ENCODE measurements at places on chromosomes 3 and 15.

GRCh38 chr3:16205156-16205870 is 30.8 kb downstream of the GALNT15 start:
- DNase-seq: no peak

GRCh38 chr3:120344349-120344748 is 4.8 kb downstream of the LRRC58 start:
- no peak for DNase-seq

- DNase-seq: no peak
Measured at GRCh38 chr3:4071481-4072184, 231.5 kb upstream of the SETMAR start.

- DNase-seq: no peak
Measured at GRCh38 chr3:22960105-22960984, 242.8 kb upstream of the UBE2E2 start.

GRCh38 chr3:196354132-196354531 is 15.9 kb upstream of the TM4SF19 start:
- no peak for DNase-seq

DNA sequence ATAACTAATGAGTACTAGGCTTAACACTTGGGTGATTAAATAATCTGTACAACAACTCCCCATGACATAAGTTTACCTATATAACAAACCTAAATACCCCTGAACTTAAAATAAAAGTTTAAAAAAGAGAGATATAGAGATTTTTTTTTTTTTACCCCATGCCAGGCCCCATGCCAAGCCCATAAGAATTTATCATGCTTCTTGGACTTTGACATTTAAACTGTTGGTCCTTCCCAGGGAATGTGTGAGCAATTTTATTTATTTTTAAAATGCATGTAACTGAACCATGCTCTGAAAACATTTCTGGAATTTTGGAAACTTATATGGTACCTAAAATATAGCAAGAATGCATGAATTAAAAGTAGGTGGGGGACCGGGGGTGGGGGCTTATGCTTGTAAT is 26.3 kb downstream of the KLHL6 start:
- no peak for DNase-seq

GRCh38 chr3:183410280-183410679 is 18.1 kb downstream of the MCF2L2 start:
- DNase-seq: no peak

DNA sequence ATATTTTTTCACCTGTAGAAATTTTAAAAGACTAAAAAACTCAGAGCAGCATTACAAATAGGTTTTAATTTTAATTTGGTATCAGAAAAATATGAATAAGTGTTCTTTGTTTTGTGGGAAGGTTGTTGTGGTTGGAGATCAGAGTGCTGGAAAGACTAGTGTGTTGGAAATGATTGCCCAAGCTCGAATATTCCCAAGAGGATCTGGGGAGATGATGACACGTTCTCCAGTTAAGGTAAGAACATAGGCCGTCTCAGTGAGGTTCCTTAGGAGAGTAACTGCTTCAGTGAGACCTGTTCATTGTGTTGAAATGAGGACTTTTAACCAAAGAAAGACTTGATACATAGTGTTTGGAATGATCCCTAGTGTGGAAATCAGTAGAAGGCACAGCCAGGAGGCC is 44.8 kb downstream of the OPA1 start:
- no peak for DNase-seq

DNA sequence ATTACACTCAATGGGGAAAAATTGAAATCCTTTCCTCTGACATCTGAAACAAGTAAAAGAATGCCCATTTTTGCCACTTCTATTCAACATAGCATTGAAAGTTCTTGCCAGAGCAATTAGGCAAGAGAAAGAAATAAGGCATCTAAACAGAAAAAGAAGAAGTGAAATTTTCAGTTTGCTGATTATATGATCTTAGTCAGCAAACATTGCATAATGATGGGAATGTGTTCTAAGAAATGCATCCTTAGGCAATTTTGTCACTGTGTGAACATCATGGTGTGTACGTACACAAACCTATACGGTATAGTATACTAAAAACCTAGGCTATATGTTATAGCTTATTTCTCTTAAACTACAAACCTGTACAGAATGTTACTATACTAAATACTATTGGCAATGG is 278.0 kb downstream of the CGGBP1 start:
- no peak for DNase-seq

GRCh38 chr3:125128861-125129501 is 73.2 kb upstream of the HEG1 start:
- no peak for DNase-seq

GRCh38 chr3:72060447-72061034 is 275.6 kb upstream of the PROK2 start:
- no peak for DNase-seq

GRCh38 chr3:30770387-30770786 is 124.1 kb downstream of the GADL1 start:
- no peak for DNase-seq

DNA sequence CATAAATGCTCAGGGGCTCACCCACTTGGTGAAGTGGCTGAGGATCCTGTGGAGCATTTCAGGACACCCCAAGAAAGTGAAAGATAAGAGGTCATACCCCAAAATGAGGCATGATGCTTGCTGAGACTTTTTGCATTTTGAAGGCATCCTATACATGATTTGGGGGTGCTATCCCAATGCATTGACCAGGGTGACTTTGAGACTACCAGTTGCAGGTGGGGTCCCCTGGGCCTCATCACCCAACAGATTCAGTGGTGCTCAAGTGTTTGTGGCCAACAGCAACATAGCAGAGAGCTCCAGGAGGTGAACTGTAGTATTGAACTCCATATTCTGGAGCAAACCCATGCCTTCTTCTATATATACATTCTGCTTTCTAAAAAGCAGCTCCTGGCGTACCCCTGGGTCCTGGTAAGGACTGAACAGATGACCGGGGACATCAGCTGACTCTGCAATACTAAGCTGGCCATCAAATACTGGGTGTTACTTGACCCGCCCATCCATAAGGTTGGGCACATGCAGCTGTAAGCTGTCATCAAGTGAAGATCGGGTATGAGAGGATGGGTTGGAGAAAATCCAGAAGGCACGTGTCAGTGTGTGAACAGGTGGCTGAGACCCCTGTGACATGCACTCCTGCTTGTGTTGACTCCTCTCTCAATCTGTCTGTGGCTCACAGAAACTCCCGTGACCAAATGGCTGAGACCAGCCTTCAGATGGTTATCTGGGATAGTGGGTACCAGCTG is 143.3 kb downstream of the KLF13 start:
- DNase-seq: no peak

DNA sequence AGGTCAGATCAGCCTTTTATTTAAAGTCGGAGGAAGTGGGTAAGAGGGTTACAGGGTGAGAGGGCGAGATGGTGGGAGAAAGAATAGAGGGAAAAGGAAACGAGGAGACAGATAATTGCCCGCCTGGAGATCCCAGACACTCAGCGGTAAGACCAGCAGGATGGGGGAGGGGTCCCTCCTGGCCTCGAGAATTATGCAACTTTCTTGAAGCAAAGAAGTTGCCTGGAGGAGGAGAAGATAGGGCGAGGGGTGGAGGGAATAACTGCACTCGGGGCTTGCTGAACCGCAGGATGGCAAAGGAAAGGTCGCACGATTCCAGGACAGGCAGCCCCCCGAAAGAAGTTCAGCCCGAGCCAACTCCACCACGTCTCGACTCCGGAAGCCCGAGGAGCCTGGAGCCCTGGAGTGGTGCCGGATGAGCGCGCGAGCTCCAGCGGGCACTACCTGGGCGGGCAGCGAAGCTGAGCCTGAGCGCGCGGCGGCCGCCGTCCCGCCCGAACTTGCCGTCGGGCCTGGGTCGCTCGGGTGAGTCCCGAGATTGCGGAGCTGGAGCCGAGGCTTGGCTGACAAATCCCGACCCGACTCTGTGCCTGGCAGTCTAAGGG is 402 bp downstream of the WWTR1 start:
- no peak for DNase-seq

- no peak for DNase-seq
Measured at GRCh38 chr15:63501256-63502089, 2.9 kb upstream of the USP3 start.

GRCh38 chr3:61857297-61857696 is 295.9 kb downstream of the PTPRG start:
- DNase-seq: no peak

DNA sequence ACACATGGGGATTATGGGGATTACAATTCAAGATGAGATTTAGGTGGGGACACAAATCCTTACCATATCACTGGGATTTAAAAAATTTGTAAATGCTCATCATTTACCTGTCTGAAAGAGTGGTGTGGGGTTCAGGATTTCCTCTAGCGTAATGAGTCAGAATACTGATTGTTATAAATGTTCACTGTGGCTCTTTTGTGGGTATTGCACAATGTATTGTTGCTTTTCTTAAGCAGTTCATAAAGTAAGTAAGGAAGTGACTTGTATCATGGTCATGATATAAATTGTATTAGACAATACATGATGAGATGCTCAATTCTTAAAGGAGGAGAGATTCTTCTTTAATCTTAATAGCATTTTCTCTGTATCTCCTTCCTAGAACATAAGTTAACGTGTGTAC is 262.1 kb downstream of the CNTN4 start:
- no peak for DNase-seq

DNA sequence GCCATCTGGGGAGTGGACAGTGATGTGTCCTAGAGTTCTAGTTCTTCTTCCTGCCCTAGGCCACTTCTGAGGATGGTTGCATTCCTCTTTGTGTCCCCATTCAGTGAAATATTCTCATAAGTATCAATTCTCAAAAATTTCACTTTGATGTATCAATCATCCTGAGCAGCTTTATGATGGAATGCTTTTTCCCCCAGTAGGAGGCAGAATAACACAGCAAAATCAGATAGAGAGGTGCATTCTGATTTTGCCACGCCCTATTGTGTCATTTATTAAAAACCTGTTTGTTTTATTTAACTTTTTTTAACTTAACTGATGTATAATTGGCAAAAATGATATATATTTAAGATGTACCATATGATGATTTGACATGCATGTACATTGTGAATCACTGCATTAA is 656.0 kb upstream of the GRM7 start:
- no peak for DNase-seq

DNA sequence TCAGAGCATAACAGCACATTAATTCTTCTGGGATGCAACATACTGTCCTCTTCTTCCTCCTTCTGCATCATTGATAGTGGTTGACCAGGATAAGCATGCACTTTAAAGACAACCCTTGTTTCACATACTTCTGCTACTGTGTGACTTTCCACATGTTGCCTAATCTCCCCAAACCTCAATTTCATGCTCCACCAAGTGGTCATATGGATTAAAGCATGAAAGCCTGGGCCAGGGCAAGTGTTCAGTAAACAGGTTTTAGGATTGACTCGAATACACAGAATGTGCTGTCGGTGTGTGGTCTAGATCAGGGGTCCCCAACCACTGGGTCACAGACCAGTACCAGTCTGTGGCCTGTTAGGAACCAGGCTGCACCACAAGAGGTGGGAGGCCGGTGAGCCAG is 22.5 kb upstream of the BFSP2 start:
- no peak for DNase-seq

DNA sequence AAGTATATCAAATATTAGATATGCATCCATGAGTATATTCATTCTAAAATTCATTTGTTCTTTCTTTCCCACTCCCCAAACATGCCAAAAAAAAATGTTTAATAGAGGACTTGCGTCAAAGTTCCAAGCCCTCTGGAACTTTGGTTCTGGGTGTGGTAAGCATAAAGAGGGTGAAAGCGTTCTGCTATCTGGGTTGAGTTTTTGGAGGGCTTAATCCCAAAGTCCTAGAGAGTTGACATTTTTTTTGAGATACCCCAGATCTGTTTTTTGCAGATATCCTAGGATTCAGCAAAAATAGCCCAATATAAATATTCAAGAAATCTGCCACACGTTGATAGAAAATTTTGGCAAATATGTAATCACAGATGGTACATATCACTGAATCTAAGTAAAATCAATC is 424.3 kb upstream of the CBLB start:
- no peak for DNase-seq

GRCh38 chr15:71800835-71801745 is 9.3 kb upstream of the NR2E3 start:
- no peak for DNase-seq

GRCh38 chr3:61505197-61505596 is 56.2 kb upstream of the PTPRG start:
- no peak for DNase-seq

GRCh38 chr15:82020625-82021394 is 25.0 kb downstream of the MEX3B start:
- DNase-seq: no peak

DNA sequence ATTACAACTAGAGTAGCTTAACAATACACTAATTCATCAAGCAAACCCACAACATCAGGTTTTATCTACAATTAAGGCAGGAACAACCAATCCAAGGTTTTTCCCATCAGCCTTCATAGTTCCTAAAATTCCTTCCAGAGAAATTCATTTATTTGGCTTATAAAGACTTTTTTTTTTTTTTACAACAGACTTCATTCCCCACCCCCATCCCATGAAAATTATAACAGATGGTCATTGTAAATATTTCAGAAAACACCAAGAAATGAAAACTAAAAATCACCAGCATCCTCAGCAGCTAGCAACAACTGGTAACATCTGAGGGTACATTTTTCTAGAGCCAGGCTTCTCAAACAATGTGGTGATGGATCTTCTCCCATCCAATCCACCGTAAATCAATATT is 11.0 kb downstream of the SH3BP5 start:
- no peak for DNase-seq

DNA sequence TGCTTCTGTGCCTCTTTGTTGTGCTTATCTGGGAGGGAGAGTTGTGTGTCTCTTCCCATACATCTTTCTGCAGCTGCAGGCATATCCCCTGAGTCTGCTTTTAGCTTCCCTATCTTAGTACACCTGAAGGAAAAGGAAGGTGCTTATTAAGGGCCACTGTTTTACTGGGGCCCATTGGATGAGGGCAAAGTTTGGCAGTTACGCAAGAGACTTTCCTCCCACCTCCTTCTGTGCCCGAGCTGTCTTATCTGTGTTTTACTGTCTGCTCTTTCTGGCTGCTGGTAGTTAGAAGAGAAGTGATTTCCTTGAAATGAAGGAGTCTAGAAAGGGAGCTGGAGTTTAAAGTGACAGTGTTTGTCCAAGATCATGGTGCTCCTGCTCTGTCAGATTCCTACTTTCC is 66.5 kb downstream of the GABRG3 start:
- DNase-seq: no peak

DNA sequence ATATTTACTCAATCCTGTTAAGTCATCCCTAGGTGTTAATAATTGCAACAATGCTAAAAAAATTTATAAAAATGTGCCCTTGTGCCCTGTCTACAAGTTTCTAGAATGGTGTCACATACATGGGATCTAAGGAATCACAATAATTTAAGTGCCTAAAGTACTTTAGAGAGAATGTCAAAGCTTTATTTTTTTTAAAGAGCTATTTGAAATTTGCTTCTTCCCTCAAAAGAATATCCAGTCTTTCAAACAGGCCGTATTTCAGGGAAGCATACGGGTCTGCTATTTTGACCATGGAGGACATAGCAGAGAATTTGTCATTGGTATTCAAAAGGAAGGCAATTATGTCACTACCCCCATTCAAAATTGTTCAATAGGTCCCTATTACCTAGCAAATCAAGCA is 29.7 kb downstream of the MEIS2 start:
- DNase-seq: no peak

DNA sequence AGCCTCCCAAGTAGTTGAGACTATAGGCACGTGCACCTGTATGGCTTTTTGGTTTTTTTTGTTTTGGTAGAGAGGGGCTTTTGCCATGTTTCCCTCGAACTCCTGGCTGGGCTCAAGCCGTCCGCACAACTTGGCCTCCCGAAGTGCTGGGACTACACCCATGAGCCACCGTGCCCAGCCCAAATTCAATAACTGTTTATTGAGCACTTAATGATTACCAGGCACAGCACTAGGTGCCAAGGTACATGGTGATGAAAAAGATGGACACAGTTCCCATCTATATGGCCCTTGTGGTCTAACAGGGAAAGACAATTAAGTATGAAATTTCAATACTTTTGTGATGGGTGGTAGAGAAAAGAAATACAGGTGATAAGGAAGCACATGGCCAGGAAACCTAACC is 35.8 kb upstream of the ZNF148 start:
- DNase-seq: no peak
